Stimulated activated CD4-positive, alpha-beta T cell treated with anti-CD3 and anti-CD28 coated beads, Interleukin-1b, Interleukin-23, amount 100 ng/mL, for 1 hour (primary cell): ENCODE measurements at places on chromosomes 5 and 9.

DNA sequence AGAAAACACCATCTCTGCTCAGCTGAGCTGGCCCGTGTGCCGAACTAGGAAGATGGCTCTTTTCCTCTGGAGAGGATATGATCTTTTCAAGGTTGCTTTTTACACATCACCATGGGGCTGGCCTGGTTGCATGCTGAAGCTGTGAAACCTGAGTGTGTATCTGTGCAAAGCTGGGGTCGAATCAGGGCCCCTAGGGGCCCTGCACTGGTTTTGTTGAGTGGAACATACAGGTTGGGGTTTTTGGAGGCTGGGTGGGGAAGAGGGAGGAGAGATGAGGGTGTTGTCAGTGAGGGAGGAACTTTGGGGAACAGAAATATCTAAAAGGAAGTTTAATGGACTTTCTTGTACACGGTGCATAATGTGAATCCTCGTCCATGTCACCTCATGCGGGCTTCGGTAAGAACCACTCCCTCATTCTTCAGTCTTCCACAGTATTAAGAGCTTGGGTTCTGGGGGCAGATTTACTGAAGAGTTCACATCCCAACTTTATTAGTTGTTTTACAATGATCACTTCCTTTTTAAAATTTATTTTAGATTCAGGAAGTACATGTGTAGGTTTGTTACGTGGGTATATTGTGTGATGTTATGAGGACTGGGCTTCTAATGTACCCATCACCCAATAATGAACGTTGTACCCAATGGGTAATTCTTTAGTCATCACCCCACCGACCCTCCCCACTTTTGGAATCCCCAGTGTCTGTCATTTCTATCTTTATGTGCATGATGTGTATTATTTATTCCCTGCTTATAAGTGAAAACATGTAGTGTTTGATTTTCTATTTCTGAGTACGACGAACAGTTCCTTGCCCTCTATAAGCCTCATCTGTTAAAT lies 238.2 kb downstream of the NR3C1 start:
- DNase-seq: no peak

DNA sequence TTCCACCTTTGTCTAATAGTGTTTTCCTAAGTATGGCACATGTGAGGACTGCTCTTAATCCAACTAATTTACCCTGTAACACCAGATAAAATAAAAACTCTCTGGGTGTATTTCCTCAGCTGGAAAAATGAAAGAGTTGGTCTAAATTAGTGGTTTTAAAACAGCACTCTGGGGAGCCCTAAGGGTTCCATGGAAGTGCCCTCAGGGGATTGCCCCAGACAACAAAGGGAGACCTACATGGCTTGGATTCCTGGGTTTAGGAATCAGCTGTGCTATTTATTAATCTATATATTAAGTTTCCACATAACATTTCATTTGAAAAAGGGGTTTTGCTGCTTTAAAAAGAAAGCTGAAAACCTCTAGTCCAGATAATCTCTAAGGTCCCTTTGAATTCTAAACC lies 20.2 kb downstream of the ADAMTS6 start:
- DNase-seq: no peak

DNA sequence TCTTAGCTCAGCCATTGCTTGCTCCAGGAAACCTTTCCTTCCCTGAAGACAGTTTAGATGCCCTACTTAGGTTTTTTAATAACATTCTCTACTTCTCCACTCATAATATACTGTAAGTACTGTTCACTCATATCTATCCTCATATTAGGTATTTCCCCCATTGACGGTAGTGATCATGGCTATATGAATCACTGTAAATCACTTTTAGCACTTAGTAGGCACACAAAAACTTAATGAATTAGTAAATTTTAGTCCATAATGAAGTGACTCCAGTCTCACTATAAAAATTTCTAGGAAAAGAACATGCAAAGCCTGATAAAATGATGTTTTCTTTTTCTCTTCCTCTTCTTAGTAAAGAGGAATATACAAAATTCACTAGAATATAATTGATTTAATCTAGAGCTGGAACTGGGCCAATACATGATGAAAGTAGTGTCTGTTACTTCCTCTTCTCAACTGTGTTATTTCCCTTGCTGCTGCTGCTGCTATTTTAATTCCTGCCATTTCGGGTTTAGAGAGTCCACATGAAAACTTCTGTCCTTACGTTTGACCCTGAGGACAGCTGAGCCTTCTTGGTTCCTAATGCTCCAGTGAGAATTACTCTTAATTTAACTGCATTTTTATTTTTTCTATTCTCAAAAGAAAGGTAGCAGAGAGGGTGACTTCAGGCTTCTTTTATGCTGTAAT lies 73.5 kb downstream of the LNPEP start:
- no peak for DNase-seq

DNA sequence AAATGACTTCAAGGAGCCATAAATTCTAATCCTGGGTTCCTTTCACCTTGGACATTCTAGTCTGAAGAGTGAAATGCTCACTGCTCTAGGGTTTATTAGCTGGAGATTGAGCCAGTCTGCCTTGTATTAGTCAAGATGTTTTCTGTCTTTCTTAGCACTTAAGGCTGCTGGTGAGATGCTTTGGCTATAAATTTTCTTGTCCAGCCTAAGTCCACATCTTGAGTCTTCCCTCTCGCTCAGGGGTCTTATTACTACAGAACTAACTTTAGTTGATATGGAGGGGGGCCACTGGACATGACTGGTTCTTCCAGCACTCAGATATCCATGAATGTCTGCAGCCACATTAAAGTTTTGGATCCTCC lies 316.4 kb downstream of the ARHGAP26 start:
- DNase-seq: no peak

GRCh38 chr9:5002811-5003210 lies 17.7 kb downstream of the JAK2 start:
- no peak for DNase-seq

- no peak for DNase-seq
Observed at GRCh38 chr5:80052464-80052863, 17.3 kb downstream of the THBS4 start.

GRCh38 chr5:31052937-31053658 lies 140.4 kb upstream of the CDH6 start:
- DNase-seq: no peak
